ENCODE measurements at places on chromosomes 7 and 10.

DNA sequence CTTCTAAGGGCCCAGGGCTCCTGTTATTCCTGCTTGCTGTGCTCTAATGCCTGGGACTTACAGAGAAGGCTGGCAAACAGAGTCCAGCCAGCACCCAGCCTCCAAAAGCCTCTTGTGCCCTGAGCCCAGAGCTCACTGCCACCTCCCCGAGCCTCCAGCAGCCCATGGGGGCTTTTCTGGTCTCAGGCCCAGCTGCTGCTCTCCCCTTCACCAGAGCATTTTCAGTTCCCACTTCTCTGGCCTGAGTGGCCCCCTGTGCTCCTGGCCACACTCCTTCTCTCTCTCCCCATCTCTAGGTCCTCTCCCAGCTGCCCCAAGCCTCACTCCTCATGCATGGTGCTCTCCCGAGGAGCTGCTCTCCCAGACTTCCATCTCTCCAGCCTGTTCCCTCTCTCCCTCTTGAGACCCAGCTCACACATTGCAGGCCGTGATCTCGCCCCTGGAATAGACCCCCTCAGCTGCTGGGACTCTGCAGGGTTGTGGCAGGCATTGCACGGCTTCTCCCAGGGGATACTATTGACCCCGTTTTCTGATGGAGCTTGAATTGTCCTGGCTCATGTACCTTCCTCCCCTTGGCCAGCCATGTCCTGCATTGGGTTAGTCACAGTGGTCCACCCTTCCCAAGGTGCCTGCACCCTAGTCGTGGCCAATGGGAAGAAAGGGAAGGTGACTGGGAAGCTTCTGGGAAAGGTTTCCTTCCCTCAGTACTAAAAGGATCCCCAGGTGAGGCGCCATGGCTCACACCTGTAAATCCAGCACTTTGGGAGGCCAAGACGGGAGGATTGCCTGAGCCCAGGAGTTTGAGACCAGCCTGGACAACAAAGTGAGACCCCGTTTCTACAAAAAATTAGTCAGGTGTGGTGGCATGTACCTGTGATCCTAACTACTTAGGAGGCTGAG is 9.0 kb upstream of the RASSF4 start:
- DNase-seq: no peak

GRCh38 chr10:308572-309085 is 173.4 kb downstream of the ZMYND11 start:
- DNase-seq: no peak

- no peak for DNase-seq
Measured at GRCh38 chr7:157043745-157044144, 33.3 kb upstream of the MNX1 start.

DNA sequence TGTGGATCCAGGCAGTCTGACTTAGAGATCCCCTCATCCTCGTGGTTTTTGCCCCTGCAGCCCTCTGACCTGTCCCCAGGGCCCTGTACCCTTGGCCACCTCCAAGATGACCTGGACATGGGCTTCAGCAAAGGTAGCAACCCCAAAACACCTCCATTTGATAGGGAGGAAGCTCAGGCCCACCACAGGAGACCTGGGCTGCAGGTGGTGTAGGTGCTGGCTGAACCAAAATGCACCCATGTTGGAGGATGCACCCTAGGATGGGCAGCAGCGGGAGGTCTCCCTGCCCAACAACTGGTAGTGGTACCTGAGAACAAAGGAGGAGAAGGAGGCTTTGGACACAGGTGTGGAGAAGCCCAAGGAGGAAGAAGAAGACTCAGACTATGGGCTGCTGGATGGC is 188.7 kb downstream of the ZNF716 start:
- no peak for DNase-seq

DNA sequence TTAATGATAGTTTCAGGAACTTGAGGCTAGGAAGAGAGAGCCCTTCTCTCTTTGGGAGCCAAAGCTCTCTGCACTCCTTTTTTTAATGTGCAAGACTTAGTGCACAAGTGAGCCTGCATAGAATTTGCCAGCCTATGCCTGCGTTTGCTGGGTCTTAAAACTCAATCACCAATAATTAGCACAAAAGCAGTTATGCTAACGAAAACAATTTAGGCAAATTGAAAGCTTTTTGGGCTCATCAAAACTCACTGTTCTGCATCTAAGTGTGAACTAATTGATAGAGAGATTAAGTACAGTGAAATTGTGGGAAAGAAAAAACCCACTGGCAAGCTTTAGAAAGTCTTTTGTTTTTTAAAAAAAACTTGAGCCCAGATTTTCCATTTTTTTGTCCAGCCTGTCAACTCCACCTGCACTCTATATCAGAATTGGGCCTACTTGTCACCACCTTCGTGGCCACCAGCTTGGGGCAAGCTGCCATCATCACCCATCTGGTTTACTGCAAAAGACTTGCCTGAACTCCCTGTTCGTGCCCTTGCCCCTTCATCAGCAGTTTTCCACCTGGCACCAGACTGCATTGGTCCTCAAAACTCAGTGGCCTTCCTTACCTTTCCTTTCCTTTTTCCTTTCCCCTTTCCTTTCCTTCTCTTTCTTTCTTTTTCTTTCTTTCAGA is 37.8 kb downstream of the CRHR2 start:
- no peak for DNase-seq

GRCh38 chr7:36597090-36597773 is 127.1 kb downstream of the AOAH start:
- no peak for DNase-seq

DNA sequence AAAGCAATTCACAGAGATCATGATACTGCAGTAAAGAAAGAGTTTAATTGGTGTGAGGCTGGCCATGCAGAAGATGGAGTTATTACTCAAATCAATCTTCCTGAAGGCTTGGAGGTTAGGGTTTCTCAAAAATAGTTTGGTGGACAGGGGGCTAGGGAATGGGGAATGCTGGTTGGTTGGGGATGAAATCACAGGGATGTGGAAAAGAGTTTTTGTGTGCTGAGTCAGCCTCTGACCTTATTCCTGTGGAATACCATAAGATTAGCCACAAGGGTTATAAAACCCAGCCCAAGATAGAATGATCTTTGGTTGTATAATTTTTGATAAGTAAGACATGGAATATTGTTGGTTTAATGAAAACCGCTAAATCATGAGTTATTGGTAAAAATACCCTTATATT is 764.3 kb downstream of the TYW1 start:
- no peak for DNase-seq

DNA sequence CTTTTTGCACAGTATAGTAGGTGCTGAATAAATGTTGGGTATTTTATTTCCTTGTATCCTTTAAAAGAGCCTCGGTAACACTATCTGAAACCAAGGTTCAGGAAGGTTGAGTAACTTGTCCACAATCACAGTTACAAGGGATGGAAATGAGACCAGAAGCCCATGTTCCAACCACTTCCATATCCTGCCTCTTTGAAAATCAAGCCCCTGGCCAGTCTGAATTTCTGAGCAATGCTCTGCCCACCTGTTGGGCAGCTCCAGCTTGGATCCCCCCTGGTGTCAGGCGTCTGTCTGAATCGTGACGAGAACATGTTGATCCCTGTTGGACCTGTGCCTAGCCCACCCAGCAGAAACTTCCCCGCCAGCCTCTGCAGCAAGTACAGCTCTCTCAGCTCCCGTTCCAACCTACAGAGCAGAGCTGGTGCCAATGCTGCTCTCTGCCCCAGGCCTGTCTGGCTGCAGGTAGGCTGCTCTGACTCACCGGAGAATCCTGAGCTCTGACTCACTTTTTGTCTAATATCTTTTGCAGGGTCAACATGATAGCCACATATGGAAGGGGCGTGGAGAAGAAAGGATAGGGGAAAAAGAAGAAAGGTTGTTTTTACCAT is 595.5 kb downstream of the INHBA start:
- DNase-seq: no peak

DNA sequence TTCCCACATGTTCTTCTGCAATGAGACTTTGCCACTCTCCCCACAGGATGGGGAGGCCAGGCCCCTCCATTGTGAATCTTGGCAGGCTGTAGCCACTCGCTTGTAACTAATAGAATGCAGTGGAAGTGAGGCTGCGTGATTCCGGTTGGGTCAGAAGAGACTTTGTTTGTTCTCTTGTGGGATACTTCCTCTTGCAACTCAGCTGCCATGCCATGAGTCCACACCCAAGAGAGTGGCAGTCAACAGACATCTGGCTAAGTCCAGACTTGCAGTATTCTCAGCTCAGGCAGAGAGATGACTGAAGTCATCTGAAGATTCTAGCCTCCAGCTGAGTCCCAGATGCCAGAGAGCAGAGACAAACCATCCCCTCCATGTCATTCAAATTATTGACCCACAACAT is 153.4 kb upstream of the GDF10 start:
- DNase-seq: no peak

DNA sequence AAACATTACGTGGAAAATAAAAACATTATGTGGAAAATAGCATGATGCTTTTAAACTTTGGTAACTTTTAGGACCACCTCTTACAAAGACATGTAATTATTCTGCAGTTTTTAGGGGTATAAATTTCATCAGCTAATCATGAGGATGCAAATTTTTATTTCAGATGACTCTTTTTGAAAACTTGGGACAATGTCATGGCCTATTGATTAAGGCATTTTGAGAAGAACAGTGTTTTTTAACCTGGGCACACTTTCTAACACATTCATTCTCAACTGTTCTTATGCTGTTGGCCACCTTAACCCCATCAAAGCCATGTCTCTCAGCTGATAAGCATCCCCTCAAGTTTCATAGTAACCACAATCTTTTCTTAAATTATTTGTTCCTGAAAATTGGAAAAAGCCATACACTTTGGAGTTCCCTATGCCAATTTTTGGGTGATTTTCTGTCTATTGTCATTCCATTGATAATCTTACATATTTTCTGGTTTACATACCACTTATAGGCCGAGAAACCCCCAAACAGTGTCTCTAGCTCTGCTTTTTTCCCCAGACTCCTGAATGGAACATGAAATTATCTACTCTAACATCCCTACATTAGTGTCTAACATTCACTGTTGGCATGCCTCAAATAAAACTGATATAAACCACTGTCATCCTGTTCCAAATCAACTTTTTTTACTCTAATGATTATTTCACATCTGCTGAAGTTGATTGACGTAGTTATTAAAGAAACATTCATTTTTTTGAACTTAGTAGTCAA is 14.6 kb downstream of the AKR1C3 start:
- DNase-seq: no peak

DNA sequence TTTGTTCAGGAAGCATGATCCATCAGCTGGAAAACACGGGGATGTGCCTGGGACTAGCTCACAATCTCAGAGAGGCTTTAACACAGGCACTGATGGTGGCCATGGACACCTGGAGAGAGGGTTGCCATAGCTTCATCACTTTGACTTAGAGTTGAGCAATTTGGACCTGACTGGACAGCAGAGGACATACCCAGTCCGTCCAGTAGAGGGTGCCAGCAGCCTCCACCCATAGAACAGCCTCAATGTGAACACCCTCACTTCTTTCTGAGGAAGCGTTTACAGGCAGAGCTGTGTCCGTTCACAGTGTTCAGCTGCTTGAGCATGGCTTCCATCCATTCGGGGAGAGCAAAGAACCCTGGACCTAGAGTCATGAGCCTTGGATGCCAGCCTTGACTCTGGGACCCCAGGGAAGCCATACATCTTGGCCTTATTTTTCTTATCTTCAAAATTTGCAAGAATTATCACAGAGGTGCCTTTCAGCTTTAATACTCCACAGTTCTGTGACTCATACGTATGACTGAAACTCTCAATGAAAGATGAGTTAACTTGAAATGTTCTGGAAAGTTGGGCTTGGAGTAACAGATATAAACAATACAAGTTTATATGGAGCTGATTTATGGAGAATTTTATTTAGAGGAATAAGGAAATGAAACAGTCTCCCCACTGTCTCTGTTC is 302.9 kb upstream of the PODXL start:
- DNase-seq: no peak

DNA sequence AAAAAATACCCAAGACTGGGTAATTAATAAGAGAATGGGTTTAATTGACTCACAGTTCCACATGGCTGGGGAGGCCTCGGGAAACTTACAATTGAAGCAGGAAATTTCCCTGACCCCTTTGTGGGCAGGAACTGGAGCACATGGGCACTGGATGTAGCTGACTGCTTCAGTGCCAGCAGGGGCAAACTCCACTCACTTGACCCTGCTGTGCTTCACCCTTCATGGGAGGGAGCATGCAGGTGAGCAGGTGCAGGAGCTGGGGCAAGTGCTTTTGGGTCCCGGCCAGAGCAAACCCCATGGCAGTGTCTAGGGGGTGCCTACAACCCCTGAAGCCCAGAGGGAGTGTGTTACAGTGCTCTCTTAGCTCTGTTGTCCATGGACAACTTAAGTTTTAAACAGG is 132.6 kb downstream of the AKR1D1 start:
- DNase-seq: no peak

- no peak for DNase-seq
Measured at GRCh38 chr10:30445711-30446110, 11.7 kb downstream of the MAP3K8 start.

- DNase-seq: no peak
Measured at GRCh38 chr7:106966121-106966520, 78.4 kb upstream of the PRKAR2B start.

DNA sequence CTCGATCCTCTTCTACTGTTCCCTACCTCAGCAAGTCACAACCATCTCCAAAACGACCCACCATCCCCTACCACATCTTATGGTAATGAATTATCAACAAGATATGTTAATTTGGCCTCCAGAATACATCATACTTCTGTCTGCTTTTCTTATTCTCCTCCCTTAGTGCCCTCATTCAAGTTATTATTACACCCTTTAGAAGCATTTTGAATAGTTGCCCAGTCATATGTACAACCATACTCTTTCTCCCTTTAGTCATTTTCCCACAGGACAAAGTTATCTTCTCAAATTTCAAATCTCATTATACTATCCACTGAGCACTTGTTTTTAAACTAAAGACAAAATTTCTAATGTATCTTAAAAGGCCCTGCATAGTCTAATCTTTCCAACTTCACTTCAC is 71.0 kb downstream of the GNAT3 start:
- DNase-seq: no peak

DNA sequence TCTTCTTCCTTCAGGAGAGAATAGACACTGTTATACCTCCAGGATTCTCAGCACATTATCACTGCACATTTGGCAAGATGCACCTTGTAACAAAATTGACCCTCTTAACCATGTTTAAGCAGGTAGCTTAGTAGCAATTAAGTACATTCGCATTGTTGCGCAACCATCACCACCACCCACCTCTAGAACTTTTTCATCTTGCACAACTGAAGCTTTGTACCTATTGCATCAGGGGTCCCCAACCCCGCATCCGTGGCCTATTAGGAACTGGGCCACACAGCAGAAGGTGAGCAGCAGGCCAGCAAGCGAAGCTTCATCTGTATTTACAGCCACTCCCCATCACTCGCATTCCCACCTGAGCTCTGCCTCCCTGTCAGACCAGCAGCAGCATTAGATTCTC is 29.9 kb upstream of the SMURF1 start:
- DNase-seq: no peak

DNA sequence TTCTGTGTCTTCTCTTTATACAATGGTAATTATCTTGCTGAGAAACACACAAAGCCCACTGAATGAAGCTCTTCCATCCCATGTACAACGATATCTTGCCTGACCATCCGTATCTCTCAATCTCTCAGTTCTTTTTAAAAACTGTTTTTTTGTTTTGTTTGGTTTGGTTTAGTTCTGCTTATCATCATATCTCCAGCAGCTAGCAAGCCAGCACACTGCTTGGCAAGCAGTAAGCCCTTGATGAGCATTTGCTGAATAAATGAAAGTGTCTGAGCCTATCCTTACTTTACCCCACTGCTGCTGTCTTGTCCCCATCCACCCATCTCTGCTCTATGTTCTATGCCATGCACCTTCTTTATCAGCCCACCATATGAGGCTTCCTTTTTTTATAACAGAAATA is 34.2 kb downstream of the ITGB1 start:
- no peak for DNase-seq

- no peak for DNase-seq
Measured at GRCh38 chr10:107826171-107826570, 661.7 kb upstream of the SORCS1 start.

- DNase-seq: no peak
Measured at GRCh38 chr7:155983176-155983815, 171.0 kb upstream of the SHH start.

Data from activated CD4-positive, alpha-beta T cell treated with anti-CD3 and anti-CD28 coated beads for 4 hours (primary cell).